ENCODE measurements at places on chromosomes 5 and 9.

DNA sequence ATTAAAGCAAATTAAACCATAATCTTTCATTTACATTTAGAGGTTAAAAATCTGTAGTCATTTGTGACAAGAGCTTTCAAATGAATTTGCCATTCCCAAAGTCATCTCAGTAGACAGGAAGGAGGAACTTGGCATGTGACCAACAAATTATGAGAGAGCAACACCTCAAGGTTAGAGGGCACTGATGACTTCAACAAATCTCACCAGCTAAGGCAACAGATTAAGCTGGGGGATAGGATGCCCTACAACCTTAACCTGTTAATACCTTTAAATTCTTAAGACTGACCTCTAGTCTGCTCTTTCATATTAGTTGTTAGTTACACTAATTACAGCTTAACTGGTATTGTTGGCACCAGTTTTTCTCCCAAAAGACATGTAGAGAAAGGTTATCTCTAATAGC lies 18.4 kb downstream of the POU5F2 start:
- no peak for DNase-seq
- no peak overlapping the region for H3K27ac ChIP-seq
- no peak overlapping the region for H3K4me3 ChIP-seq
- no peaks in the 10 kb centered on the region for H3K27me3 ChIP-seq
- H3K4me1 ChIP-seq: peaks cover 26% of the 10 kb centered on the region

- no peak overlapping the region for H3K4me3 ChIP-seq
- no peak overlapping the region for H3K27ac ChIP-seq
- H3K36me3 ChIP-seq: no peaks in the 10 kb centered on the region
- peaks cover 5% of the 10 kb centered on the region for H3K4me1 ChIP-seq
These were observed 1961.4 kb upstream of the WWC1 start for GRCh38 chr5:166330036-166330435.

- H3K4me3 ChIP-seq: no peak overlapping the region
- no peaks in the 10 kb centered on the region for H3K36me3 ChIP-seq
- H3K4me1 ChIP-seq: peaks cover 79% of the 10 kb centered on the region
- H3K27ac ChIP-seq: no peak overlapping the region
- no peak for DNase-seq
These were observed 152.4 kb upstream of the RAPGEF1 start for GRCh38 chr9:131892162-131892707.

GRCh38 chr5:32443541-32444430 lies 754 bp downstream of the ZFR start:
- peak; percentile 74 for DNase-seq
- peaks cover 24% of the 10 kb centered on the region for H3K27me3 ChIP-seq

GRCh38 chr9:133168432-133168831 lies 4.7 kb upstream of the GBGT1 start:
- H3K36me3 ChIP-seq: no peaks in the 10 kb centered on the region
- DNase-seq: no peak
- H3K4me3 ChIP-seq: no peak overlapping the region

DNA sequence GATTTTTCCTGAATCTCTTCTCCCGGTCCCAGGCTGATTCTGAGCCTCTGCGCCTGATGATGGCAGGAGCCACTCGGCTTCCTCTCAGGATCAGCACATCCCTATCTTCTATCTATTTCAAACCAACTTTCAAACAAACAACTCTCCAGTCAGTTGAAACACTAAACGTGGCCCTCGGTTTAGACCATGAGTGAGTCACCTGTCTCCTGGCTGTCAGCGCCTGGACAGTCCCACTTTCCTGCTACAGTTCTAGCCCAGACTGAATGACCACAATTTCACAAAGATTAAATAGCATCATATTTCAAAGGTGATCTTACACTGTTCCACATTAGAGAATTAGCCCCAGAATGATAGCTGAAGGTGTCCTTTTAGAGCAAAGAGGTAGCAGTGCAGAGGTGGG lies 6.2 kb downstream of the SLC6A19 start:
- no peak overlapping the region for H3K4me3 ChIP-seq
- no peaks in the 10 kb centered on the region for H3K36me3 ChIP-seq
- no peaks in the 10 kb centered on the region for H3K4me1 ChIP-seq
- DNase-seq: no peak
- no peak overlapping the region for H3K27ac ChIP-seq

GRCh38 chr5:73954381-73954780 lies 328.4 kb downstream of the ARHGEF28 start:
- H3K27me3 ChIP-seq: no peaks in the 10 kb centered on the region
- no peaks in the 10 kb centered on the region for H3K36me3 ChIP-seq
- no peak overlapping the region for H3K4me3 ChIP-seq
- DNase-seq: no peak
- no peak overlapping the region for H3K27ac ChIP-seq

GRCh38 chr5:139394654-139395566 lies at the start of gene PROB1:
Gene PROB1 (minus strand): TSS chr5:139395104. CDS start chr5:139395081, 23 bp downstream.
- H3K36me3 ChIP-seq: no peaks in the 10 kb centered on the region
- peaks cover 4% of the 10 kb centered on the region for H3K4me1 ChIP-seq

DNA sequence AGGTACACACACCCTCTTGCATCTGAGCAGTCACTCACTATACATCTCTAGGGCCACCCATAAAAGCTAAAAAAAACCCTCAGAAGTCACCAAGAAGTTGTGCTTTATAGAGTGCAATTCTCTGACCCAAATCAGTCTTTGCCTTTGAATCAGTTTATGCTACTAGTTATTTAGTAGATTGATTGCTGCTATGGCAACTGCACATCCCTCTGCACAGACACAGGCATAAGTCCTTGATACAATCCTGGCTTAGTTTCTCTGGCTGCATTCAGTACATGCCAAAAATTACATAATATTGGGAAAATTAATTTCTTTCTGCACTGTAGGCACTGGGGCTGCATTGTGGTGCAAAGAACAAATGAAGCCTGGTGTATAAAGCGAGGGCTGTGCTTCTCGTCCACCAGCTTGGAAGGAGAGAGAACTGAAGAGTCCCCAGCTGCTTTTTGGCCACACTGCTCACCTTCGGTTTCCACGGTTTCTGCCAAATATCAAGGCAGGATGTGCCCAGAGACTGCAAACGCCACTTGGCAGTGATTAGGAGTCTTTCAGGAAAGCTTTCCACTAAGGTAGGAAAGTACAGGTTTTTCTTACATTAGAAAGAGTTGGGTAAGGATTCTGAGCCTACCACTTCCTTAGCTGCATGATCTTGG lies 258.4 kb downstream of the ELAVL2 start:
- H3K4me3 ChIP-seq: no peak overlapping the region
- H3K36me3 ChIP-seq: no peaks in the 10 kb centered on the region
- H3K27me3 ChIP-seq: no peaks in the 10 kb centered on the region
- no peak for DNase-seq
- H3K4me1 ChIP-seq: 0 out of 2 replicates have a peak, but pooled peaks cover 6% of the 10 kb centered on the region

- H3K4me1 ChIP-seq: no peaks in the 10 kb centered on the region
- DNase-seq: no peak
- no peak overlapping the region for H3K27ac ChIP-seq
- H3K4me3 ChIP-seq: no peak overlapping the region
- H3K36me3 ChIP-seq: no peaks in the 10 kb centered on the region
- H3K27me3 ChIP-seq: no peaks in the 10 kb centered on the region
These were observed 145.9 kb upstream of the FST start for GRCh38 chr5:53334431-53334941.

GRCh38 chr5:72815580-72816283 lies 729 bp upstream of the TNPO1 start:
- peaks cover 6% of the 10 kb centered on the region for H3K27me3 ChIP-seq
- DNase-seq: no peak
- peak overlapping the region; percentile 80 for H3K4me3 ChIP-seq
- H3K4me1 ChIP-seq: peaks cover 20% of the 10 kb centered on the region
- H3K27ac ChIP-seq: peak overlapping the region; percentile 69

GRCh38 chr9:131629825-131630204 lies 84.5 kb downstream of the PRRT1B start:
- H3K36me3 ChIP-seq: peaks cover 12% of the 10 kb centered on the region
- H3K27ac ChIP-seq: no peak overlapping the region
- DNase-seq: no peak

- no peaks in the 10 kb centered on the region for H3K36me3 ChIP-seq
- H3K27ac ChIP-seq: no peak overlapping the region
- no peak overlapping the region for H3K4me3 ChIP-seq
- peaks cover 39% of the 10 kb centered on the region for H3K4me1 ChIP-seq
- H3K27me3 ChIP-seq: peaks cover 22% of the 10 kb centered on the region
These were observed 2.4 kb upstream of the PDLIM7 start for GRCh38 chr5:177499842-177500241.

DNA sequence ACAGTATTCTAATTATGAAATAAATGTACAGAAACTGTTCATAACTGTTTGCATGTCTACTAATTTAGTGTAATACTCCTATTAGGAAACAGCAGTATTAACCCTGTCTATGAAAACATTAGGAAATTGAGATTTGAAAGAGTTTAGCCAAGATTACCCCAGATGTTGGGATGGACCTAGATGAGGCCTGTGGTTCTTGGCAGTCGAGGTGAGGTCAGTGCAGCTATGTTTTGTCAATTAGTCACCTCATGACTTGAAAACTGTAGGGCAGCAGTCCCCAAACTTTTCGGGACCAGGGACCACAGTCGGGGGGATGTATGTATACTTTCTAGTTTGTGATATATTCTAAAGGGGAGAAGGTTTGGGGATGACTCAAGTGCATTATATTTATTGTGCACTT lies 4.7 kb downstream of the LNPEP start:
- DNase-seq: no peak
- H3K27me3 ChIP-seq: peaks cover 23% of the 10 kb centered on the region
- H3K4me3 ChIP-seq: no peak overlapping the region
- H3K36me3 ChIP-seq: no peaks in the 10 kb centered on the region

GRCh38 chr5:115132465-115132864 lies 37.2 kb downstream of the TRIM36 start:
- H3K27ac ChIP-seq: no peak overlapping the region
- no peak for DNase-seq
- H3K4me1 ChIP-seq: no peaks in the 10 kb centered on the region
- peaks cover 4% of the 10 kb centered on the region for H3K36me3 ChIP-seq
- H3K4me3 ChIP-seq: no peak overlapping the region
- no peaks in the 10 kb centered on the region for H3K27me3 ChIP-seq

GRCh38 chr5:6553972-6554371 lies 78.9 kb downstream of the NSUN2 start:
- no peak overlapping the region for H3K27ac ChIP-seq
- no peaks in the 10 kb centered on the region for H3K4me1 ChIP-seq
- DNase-seq: no peak
- H3K36me3 ChIP-seq: 0 out of 2 replicates have a peak, but pooled peaks cover 5% of the 10 kb centered on the region

- no peak overlapping the region for H3K4me3 ChIP-seq
- no peaks in the 10 kb centered on the region for H3K4me1 ChIP-seq
- H3K27ac ChIP-seq: no peak overlapping the region
- DNase-seq: no peak
These were observed 701.0 kb downstream of the NR2F1-AS1 start for GRCh38 chr5:92879806-92880543.

GRCh38 chr5:69516769-69517168 lies 24.2 kb downstream of the OCLN start:
- no peak overlapping the region for H3K27ac ChIP-seq
- H3K27me3 ChIP-seq: no peaks in the 10 kb centered on the region
- no peak overlapping the region for H3K4me3 ChIP-seq
- no peak for DNase-seq
- H3K4me1 ChIP-seq: no peaks in the 10 kb centered on the region

- peaks cover 15% of the 10 kb centered on the region for H3K4me1 ChIP-seq
- peaks cover 22% of the 10 kb centered on the region for H3K27me3 ChIP-seq
- no peak for DNase-seq
- no peak overlapping the region for H3K4me3 ChIP-seq
These were observed 143.9 kb downstream of the C9orf50 start for GRCh38 chr9:129476821-129477611.

GRCh38 chr9:91917436-91917835 lies 32.6 kb downstream of the ROR2 start:
- no peaks in the 10 kb centered on the region for H3K36me3 ChIP-seq
- no peak for DNase-seq
- no peak overlapping the region for H3K4me3 ChIP-seq
- H3K27ac ChIP-seq: no peak overlapping the region
- peaks cover 13% of the 10 kb centered on the region for H3K27me3 ChIP-seq

- no peak overlapping the region for H3K27ac ChIP-seq
- no peaks in the 10 kb centered on the region for H3K27me3 ChIP-seq
- H3K4me1 ChIP-seq: peaks cover 14% of the 10 kb centered on the region
- no peaks in the 10 kb centered on the region for H3K36me3 ChIP-seq
- no peak overlapping the region for H3K4me3 ChIP-seq
- peak; percentile 15 for DNase-seq
These were observed 189.3 kb downstream of the TRPM3 start for GRCh38 chr9:70932097-70932496.

GRCh38 chr5:103744159-103744558 lies 181.6 kb upstream of the NUDT12 start:
- no peaks in the 10 kb centered on the region for H3K36me3 ChIP-seq
- H3K4me3 ChIP-seq: no peak overlapping the region
- DNase-seq: no peak
- H3K27me3 ChIP-seq: no peaks in the 10 kb centered on the region

DNA sequence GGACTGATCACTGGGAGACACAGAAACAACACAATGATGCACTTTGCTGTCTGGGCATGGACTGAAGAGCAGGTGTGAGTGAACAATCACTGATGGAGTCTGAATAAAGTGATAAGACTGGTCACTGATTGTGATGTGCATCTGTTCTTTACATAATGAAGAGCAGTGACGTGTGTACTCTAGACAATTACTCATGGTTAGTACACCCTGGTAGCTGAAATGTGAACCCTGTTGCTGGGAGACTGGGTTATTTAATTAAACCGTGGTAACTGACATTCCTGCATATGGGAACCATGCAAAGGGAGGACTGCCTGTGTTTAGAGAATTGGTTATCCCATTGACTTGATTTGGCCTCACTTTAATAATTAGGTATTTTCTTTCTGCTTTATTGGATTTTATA lies 202.9 kb downstream of the NR2F1-AS1 start:
- peak; percentile 33 for DNase-seq
- H3K27me3 ChIP-seq: no peaks in the 10 kb centered on the region
- no peak overlapping the region for H3K27ac ChIP-seq
- H3K4me3 ChIP-seq: no peak overlapping the region
- 0 out of 2 replicates have a peak, but pooled peaks cover 3% of the 10 kb centered on the region for H3K4me1 ChIP-seq

DNA sequence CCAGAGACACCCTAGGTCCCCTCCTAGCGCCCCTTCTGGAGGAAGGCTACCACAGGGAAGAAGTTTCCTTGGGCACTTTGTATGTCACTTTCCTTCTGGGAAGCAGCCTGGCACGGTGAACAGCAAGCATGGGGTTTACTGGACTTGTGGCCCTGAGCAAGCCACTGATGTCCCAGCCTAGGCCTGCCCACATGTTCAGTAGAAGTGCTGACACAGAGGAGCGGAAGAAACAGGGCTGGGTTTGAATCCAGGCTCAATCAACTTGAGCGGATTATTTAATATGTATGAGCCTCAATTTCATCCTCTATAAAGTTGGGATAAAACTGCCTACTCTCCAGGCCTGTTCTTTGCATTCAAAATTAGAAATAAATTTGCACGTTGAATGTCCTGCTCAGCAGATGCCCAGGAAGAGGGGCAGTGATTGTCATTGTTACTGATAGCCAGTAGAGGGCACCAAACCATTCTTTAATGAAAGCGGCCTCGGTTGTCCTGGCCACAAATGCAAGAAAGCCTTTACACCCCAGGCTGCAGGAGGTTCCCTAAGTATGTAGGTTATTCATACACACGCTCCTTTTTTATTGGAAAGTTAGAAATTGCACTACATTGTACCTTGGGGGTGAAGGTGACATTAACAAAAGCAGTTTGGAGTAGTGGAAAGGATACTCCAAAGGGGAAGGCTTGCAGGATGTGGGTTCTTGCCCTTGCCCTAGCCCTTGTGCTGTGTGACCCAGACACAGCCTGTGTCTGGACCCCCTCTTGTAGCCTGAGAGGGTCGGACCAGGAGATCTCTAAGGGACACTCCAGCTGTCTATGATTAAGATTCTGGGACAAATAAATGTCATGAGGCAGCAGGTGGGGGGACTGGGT lies 13.4 kb upstream of the XPA start:
- H3K27ac ChIP-seq: no peak overlapping the region
- peaks cover 18% of the 10 kb centered on the region for H3K4me1 ChIP-seq
- no peaks in the 10 kb centered on the region for H3K27me3 ChIP-seq
- H3K4me3 ChIP-seq: peak overlapping the region; percentile 37
- DNase-seq: peak; percentile 87

Data from GM23338 (cell line).